Mesenteric fat pad (tissue), 1 donor: ENCODE measurements at places on chromosomes 1 and 21. TPM values are rescaled to one million over a fixed set of nuclear protein-coding genes. Genes with fewer than 3 reads are reported as not detected.

OR2G6 gene
- total RNA-seq = not detected

FMO1 gene
- total RNA-seq = 0.58 TPM

OR2L2 gene
- total RNA-seq = 0.10 TPM

LCE1A gene
- total RNA-seq = not detected

CD34 gene
- 45.5 TPM for total RNA-seq

MMP23B gene
- 17.2 TPM for total RNA-seq

TACSTD2 gene
- 1.7 TPM for total RNA-seq

GRCh38 chr1:98496256-98496995 is 165.1 kb upstream of the SNX7 start:
- DNase-seq = no peak

GRCh38 chr1:25505656-25506385 is 37.6 kb upstream of the LDLRAP1 start:
- peak; percentile 64 for DNase-seq

DNA sequence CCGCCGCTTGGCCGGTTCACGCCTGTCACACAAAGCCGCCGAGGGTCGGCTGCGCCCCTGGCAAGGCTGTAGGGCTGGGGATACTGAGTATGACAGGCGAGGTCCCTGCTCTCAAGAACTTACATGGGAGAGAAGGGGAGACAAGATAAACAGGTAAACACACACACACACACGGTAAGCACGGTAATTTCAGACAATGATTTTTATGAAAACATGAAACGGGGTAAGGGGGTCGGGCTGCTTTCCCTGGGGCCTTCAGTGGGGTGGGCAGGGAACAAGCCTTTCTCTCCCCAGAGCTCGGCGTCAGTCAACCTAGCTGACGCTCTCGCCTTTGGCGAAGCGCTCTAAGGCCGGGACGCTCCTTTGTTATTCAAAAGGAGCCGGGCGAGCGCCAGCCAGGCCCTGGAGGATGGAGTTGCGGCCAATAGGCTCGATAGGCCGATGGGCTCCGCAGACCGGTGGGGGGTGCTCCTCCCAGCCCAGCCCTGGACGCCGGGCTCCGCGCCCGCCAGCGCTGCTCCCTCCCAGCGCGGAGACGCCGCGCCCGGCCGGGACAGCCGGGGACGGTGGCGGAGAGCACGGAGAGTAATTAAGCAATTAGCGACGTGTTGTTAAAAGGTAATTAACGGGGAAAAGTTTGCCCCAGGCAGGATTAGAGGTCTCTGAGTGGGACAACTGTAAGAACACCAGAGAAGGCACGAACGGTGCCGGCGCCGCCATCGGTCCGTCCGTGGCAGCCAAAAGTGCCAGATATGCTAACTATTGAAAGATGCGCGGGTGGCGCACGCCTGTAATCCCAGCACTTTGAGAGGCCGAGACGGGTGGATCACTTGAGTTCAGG is 950 bp upstream of the INKA2 start:
- peak; percentile 91 for DNase-seq

DNA sequence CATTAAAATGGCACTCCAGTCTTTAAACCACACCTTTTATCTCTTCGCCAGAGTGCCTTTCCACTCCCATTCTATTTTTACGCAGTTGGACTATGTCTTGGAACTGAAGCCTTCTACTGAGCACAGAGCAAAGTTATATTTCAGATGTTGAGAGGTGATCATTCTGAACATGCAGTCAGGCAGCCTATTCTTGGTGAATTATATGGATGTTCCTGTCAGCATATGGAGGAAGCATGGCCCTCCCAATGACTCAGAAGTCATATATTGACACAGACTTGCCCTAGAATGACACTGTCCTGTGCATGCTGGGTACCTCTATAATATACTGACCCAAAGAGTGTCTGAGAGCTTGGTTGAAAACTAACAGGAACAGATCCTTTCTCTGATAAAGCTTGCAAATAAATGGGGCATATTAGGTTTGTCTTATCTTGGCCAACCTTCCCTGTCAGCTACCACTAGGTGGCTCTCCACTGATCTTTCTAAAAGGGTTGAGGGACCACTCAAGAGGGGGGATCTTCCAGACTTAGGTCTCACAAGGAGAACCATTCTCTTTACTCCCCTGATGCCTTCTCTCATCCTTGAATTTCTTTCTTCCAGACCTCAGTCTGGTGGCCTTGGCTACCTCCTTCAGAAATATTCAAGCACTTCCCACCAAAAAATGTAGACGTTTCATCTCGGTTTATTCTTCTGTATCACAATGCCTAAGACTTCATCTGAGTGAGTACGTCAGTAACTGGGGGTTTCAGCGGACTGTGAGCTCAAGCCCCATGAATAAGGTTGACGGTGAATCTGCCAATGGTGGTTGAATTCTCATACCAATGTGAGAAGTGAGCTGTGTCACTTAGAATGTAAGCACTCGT is 11.8 kb upstream of the ALG14 start:
- no peak for DNase-seq

DNA sequence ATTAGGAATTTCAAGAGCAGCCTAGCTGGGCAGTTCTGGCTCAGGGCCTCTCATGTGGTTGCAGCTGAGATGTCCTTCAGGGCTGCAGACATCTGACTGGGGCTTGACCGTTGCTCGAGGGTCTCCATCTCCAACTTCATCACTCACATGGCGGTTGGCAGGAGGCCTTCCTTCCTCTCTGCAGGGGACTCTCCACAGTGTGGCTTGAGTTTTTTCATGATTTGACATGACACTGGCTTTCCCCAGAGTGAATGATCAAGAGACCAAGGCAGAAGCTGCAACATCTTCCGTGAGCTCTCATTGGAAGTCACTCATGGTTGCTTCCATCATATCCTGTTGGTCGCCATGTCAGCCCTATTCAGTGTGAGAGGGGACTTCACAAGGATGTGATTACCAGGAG is 74.6 kb downstream of the RUNX3 start:
- no peak for DNase-seq

- no peak for DNase-seq
Measured at GRCh38 chr1:104592926-104593325, 843.2 kb downstream of the AMY1C start.

DNA sequence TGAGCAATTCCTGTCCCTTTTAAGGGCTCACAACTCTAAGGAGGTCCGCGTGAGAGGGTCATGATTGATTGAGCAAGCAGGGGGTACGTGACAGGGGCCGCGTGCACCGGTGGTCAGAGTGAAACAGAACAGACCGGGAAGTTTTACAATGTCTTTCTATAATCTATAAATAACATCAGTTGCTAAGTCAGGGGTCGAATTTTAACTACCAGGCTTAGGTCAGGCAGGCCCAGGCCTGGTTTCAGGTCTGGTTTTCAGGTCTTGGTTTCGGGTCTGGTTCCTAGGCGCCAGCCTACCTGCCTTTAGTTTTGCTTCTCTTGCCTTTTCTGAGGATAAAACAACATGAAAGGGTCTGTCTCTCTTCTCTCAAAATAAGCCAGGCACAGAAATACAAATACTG is 476.0 kb upstream of the CAMK1G start:
- no peak for DNase-seq

- DNase-seq = no peak
Measured at GRCh38 chr21:46552865-46553379, 52.0 kb downstream of the S100B start.

DNA sequence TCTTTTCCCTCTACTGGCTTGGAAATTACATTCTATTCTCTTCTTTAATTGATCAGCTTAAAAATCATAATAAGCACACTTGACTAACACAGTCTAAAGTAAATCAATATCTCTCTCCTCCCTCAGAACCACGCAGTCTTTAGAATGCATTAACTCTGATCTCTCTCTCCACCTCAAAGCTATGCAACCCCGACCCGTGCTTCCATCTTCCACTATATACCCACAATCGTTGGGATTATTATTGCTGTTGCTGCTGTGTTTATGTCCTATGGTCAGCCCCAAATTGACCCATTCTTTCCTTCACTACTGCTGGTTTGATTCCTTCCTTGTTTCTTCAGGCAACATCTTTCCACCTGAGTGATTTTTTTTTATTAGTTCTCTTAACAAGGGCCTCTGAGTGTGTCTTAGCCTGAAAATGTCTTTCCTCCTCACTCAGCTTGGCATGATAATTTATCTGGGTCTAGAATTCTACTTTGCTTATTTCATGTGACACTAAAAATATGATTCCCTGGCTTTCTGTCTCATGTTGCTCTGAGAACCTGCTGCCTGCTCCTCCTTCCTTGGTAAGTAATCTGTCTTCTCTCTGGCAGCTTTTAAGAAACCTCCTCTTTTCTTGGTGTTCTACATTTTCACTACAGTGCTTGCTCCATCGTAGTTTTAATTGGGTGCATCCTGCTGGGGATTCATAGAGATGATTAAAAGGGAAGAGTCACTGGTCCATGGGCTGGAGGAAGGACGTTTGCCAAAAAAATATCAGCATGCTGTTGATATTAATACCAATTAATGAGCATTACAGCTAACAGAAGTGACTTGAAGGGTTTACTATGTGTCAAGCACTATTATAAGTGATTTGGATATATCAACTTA is 472.2 kb downstream of the MATN1 start:
- no peak for DNase-seq

DNA sequence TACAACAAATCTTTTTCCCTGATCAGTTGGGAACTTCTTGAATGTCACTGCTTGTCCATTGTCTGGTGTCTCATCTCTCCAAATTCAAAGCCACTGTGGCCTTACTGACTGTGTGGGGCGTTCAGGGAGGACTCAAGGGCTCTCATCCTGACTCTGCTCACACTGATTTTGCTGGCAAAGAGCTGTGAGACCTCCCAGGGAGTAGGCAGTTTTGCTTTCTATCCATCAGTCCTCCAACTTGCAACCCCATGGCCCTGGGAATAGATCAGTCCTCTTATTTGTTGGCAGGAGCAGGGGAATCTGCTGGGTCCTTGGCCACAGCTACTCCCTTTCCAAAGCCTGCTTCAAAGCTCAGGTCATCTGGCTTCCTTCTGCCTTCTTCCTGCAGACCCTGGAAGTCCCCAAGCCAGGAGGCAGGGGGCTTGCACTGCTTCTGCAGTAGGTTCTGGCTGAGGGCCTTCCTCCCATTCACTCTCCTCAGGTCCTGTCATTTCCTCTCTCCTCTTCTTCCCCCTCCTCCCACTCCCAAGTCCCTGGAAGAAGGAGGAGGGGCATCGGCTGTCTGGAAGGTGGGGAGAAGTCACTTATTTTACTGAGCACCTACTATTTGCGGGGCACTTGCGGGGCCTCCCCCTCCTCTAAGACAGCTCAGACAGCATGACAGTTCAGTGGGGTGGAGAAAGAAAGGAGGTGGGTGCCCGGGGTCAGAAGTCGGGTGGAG is 876 bp upstream of the NAV1 start:
- peak; percentile 81 for DNase-seq

DNA sequence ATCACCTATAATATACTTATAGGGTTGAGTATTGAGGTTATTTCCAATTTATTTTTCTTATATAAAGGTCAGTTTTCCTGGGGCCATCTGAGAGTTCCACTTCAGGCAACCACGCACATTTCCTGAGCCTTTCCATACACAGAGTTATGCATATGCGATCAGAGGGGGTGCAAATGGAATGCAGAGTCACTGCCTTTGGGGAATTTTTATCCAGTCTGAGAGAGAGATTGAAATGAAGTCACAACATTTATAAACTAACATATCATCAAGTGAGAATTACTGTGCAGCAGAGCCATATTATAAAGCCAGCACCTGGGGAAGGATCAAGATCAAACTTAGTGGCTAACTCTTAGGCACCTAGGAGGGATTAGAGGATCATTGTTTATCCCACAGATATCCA is 299.9 kb upstream of the PLXNA2 start:
- no peak for DNase-seq

GRCh38 chr1:232554409-232554808 is 75.5 kb downstream of the SIPA1L2 start:
- no peak for DNase-seq

GRCh38 chr21:25537174-25537573 is 70.1 kb downstream of the MRPL39 start:
- DNase-seq = no peak

DNA sequence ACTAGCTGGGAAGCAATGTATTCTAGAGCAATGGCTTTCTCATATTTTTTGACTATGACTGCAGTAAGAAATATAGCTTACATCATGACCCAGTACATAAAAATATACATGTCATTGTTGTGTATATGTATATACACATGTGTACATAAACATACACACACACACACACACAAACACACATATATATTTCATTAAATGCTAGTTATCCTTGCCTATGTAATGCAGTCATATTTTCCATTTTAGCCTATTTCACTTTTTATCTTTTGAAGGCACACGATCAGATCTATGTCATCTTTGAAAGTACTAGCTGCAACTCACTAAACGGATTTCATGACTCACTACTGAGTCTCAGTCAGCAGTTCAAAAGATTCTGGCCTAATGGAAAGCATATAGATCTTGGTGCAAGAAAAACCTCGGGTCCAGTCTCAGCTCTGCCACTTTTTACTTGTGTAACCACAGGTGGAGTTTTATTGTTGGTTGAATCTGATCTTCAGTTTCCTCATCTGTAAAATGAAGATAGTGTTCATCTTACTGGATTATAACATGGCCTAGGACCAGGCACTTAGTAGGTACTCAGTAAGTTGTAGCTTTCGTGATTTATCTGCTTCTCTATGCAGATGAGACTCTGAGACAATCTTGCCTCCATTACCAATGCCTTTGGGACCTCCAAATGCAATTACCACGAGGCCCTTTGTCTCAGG is 325.6 kb downstream of the RRAGC start:
- no peak for DNase-seq

DNA sequence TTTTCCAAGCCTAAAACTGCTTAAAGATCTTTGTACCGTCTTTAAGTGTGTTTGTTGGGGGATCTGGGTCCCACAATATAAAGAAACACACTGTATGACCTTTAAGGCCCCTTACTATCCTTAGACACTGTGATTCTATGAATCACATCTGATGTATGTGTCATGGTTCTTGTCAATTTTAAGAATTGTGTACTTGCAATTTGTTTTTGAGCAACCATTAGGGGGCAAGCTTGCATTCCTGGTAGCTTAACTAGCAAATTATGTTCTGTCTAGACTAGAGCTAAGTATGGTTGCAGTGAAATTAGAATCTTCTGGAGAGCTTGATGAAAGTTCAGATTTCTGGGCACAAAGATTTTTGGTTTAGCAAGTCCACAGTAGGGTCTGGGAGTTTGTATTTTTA is 219.5 kb downstream of the TPR start:
- DNase-seq = no peak

GRCh38 chr21:36080386-36080785 is 10.6 kb downstream of the CBR1 start:
- no peak for DNase-seq

- no peak for DNase-seq
Measured at GRCh38 chr1:204380293-204380831, 20.6 kb upstream of the PLEKHA6 start.
